ENCODE measurements at places on chromosomes 4 and X.
A peak's percentile ranks its signal among the peaks of the same experiment; 100 is the strongest.

DNA sequence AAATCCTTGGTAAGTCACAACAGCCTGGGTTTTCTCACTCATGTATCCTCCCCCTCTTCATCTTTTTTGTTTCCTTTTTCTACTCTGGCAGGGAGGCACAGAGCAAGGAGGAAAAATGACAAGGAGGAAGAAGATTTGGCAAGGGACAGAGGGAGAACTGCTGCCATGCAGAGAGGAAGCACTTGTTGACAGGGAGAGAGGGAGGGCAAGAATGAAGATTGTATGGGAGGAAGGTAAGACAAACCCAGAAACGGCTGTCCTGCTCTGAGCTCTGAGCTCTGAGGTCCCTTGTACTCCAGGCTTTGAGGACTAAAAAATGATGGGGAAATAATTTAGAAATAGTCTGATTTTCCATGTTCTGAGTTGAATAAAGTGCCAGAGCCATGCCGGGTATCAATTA is 123.9 kb downstream of the DCHS2 start:
- DNase-seq: no peak

- DNase-seq: no peak
Observed at GRCh38 chrX:24398766-24399165, 38.3 kb downstream of the SUPT20HL1 start.

DNA sequence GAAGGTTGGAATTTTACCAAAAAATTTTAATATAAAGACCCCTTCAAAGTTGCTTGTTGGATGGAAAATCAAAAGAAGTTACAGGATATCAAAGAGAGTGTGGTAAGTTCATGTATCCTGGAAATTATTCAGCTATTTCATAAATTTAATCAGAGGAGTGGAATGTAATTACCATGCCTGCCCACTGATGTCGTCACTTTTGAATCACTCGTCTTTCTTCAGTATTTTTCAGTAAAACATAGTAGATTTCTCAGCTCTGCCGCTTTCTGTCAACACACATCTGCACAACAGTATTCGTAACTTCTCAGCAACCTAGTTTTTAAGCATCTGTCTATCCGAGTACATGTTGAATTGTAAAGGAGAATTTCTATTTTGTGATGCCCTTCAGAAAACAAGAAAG is 2163.0 kb upstream of the AGA start:
- DNase-seq: no peak

DNA sequence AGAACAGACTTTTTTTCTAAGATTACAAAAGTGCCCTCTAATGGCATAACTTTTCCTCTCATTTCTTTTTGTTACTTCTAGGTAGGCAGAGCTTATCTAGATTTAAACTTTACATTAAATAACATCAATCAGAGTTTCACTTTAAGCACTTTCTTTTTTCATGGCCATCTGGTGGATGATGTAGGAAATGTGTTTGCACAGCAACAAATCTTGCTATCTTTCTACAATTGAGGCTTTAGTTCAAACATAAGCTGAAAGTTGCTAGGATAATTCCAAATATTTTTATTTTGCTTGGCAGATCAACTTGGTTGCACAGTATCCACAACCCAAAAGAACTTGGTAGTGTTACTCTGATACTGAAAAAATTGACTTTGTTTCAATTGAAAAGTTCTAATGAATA is 22.0 kb downstream of the NDNF start:
- DNase-seq: no peak

DNA sequence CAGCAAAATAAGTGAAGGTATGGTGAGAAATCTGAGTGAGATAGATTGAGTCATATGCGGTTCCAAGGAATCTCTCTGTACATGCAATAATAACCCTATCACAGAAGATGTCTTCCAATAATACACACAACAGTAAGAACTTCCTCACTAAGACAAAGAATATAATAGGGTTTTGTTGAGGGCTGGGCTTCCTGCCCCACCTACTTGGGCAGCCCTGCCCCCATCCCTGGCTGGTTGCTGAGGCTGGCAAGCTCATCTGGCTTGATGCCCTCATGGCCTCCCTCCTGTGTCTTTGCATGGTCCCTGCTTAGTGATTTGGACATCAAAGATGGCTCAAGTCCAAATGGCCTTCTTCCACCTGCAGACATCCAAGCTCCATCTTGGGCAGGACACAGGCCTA is 2.7 kb downstream of the GEMIN8 start:
- peak; percentile 73 for DNase-seq
